ENCODE measurements at places on chromosomes 4 and X. TPM values are rescaled to one million over a fixed set of nuclear protein-coding genes. Genes with fewer than 3 reads are reported as not detected.

The UGT2B11 gene
- total RNA-seq, result not detected

The DMP1 gene
- total RNA-seq, result not detected

The EDNRA gene
- total RNA-seq, result 6.9 TPM

The FAM47A gene
- total RNA-seq, result not detected

The GABRG1 gene
- total RNA-seq, result not detected

The LETM1 gene
- 59.5 TPM for total RNA-seq

The ADH1B gene
- not detected for total RNA-seq

- no peak for DNase-seq
Measured at GRCh38 chr4:72109959-72110497, 78.2 kb downstream of the NPFFR2 start.

DNA sequence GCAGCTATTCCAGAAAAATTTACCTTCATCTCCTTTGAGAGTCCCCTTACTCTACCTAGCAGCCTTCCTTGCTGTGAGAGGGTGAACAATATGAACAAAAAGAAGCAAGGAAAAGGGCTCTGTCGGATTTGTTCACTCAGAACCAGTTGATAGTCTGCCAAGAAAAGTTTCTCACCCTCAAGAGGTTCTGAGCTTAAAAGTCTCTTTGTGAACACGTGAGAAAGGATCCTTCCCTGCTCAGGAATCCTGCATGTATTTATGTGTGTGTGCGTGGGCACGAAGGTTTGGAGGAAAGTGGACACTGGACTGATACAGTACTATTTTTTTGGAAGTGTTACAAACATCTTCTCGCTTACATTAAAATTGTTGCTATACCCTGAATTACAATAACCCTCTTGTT is 178.6 kb upstream of the JADE1 start:
- DNase-seq, result no peak

- no peak for DNase-seq
Measured at GRCh38 chr4:68905598-68905938, 46.0 kb downstream of the UGT2A3 start.

DNA sequence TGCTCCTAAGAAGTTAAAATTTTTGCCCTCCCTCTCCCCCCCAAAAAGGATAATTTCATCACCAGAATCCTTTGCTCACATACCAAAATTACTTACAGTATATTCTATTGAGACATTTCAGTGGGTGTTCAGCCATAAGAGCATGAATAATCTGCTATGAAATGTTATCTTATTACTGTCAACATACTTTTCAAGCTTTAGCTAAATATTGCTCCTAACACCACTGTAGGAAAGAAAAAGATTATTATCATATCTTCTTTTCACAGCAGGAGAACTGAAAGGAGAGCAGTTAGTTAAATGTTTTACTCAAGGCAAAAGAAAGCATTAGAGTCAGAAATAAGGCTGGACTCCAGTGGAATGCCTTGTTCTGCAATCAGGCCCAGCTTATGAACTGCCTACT is 231.0 kb upstream of the GYPA start:
- no peak for DNase-seq

DNA sequence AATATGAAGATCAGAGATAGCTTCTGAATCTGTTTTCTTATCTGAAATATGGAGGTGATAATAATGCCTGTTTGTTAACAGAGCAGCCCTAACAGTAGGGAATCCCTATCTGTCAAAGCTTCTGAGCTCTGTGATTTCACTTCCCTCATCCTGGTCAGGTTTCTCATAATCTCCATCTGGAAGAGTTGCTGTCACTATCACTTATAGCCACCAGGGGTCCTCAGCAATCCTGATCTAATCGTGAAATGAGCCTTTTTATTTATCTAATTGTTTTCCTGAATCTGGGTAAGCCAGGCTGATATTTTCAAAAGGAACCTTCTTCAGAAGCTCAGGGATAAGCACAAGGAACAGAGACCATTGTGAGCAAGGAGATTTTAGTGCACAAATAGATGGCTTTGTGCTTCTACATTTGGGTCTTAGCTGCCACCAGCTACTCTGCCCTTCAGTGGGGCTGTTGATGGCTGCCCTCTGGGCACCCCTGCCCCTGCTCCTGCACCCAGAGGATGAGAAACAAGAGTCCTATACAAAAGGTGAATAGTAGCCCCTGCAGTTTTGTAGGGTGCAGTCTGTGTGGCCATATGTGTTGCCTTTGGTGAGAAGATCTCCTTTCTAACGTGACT is 196.4 kb upstream of the RADX start:
- DNase-seq, result no peak

DNA sequence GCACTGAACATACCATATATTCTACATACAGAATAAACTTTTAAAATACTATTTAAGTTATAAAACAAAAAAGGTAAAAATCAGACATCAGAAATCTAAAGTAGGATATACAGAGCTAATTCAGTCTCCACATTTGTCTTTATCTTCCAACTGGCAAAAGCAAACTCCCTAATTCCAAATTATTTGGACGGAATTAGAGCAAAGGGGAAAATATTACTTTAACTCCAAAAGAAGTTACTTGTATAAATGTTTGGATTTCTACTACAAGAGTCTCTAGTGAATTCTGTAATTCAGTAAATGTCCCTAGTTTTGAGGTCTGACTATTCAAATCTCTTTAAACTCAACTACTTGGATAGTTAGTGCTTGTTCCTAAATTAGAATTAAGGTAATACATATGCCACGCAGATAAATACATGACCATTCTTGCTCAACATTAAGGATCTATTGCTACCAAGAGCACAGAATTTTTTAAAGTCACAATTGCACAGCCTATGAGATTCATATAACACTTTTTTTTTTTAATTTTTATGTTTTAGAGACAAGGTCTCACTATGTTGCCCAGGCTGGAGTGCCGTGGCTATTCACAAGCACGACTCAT is 7.3 kb downstream of the ZNF280C start:
- no peak for DNase-seq

- no peak for DNase-seq
Measured at GRCh38 chrX:118964252-118964651, 10.2 kb upstream of the LONRF3 start.

GRCh38 chr4:151117371-151117962 is 18.0 kb downstream of the RPS3A start:
- peak; percentile 67 for DNase-seq

DNA sequence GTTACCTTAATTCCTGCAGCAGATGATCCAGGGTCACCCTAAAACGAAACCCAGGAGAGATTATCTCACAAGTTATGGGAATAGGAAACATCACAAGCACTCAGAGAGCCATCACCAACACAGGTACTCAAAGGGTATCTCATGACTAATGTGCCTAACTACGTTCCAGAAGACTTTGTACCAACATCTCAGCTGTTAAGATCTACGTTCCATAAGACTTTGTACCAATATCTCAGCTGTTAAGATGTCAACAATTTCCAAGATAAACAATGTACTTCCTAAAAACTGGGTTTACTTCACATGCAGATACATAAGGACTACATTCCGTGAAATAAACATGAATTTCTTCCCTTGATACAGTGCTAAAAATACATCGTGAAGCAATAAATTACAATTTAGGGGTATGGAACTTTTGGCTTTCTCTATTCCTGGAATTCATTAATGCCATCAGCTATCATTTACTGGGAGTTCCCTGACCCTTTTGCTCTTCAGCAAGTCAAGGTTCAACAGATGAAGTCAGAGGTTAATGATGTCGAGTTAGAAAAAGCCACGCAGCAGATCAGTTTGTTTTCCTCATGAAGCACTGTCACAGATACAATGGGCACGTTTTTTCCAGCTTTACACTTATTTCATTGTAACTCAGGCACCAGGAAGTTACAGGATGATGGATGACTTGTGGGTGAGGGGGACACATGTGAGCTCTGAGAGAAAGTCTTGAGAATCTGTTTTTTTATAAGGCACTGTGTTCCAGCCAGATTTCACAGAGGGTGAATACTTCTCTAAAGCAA is 127.0 kb upstream of the ETNPPL start:
- no peak for DNase-seq

- no peak for DNase-seq
Measured at GRCh38 chrX:116246261-116246660, 75.7 kb downstream of the AGTR2 start.

DNA sequence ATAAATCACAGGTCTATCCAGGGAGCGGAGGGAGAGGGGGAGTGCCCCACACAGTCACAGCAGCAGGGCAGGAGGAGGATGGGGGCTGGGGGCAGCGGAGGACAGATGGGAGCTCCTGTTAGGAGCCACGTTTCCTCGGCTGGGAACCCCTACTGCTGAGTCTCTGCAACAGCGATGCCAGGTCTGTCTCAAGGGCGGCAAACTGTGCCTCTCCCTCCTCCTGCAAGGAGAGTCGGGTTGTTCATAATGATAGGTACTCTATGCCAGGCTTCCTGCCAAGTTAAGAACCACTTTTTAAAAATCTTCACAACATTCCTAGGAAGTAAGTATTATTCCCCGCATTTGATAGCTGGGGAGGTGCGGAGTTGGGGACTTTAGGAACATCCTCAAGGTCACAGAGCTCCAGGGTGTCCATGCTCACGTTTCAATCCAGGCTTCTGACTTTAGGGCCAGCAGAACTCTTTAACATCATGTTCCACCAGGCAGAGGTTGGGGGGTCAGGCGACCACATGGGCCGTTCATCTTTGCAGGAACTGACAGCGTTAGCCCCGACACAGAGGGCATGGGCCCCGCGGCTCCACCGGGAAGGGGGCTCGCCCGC is 98.3 kb upstream of the MAML3 start:
- DNase-seq, result peak; percentile 17

GRCh38 chrX:8988446-8988845 is 45.5 kb downstream of the FAM9B start:
- DNase-seq, result no peak

GRCh38 chrX:46704767-46705386 is 54.0 kb downstream of the SLC9A7 start:
- no peak for DNase-seq

DNA sequence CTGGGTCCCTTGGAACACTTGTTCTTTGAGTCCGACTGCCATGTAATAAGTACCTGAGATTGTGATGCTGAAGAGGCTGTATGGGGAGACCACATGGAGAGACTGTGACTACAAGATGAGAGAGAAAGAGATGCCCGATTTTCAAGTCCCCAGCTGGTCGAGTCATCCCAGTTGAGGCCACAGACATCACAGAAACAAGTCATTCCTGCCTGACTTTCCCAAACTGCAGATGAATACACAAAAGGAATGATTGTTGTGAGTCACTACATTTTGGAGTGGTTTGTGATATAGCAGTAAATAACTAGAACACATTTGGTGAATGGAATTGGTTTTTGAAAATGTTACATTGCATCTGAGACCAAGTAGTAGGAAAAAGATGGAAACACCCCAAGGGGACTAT is 9.0 kb upstream of the YIPF7 start:
- DNase-seq, result no peak

GRCh38 chr4:22515145-22515887 is 550 bp downstream of the ADGRA3 start:
- peak; percentile 56 for DNase-seq

DNA sequence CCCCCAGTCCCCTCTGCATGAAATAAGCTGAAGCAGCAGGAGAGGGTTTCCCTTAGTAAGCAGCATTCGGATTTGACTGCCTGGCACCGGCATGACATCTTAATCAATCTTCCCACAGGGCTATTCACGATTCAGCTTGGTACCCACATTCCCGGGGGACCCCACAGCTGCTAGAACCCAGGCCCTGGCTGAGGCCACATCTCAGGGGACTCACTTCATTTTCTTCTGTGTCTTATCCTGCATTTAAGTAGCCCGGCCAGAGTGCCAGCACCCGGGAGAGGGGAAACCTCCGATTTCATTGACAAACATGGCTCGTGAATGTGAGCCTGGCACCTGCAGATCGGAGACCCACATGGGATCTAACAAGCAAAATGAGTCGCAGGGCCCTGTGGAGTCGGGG is 52.3 kb upstream of the CRMP1 start:
- no peak for DNase-seq

DNA sequence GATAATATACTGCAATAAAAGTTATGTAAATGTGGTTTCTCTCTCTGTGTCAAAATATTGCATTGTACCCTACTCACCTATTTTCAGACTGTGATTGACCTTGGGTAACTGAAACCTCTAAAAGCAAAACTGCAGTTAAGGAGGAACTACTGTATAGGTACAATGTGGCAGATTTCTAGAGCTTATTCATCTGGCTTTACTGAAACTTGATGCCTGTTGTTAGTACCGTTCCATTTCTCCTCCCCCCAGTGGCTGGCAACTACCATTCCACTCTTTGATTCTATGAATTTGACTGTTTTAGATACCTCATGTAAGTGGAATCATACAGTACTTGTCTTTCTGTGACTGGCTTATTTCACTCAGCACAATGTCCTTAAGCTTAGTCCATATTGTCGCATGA is 61.9 kb downstream of the HOPX start:
- DNase-seq, result no peak

DNA sequence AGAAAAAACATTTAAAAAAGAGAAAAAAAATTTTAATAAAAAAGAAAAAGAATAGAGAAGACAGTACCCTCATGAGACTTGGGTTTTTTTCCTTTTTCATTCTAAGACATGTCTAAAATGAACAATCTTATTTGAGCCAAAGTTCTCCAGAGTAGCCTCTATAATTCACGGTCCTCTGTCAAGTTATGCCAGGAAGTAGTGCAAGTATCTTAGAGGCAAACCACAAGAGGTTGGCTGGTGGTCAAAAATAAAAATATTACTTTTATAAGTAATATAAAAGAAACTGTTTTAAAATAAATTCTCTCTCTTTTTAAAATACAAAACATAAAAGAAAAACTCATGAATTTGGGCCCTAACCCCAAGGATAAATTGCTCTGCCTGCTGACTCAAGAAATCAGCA is 26.5 kb downstream of the HNRNPDL start:
- no peak for DNase-seq

GRCh38 chrX:134526399-134526798 is 66.4 kb downstream of the HPRT1 start:
- DNase-seq, result no peak
